CD4-positive, alpha-beta T cell treated with Interleukin-10 for 1 hour (primary cell): ENCODE measurements at places on chromosomes 7 and 10.

- no peak for DNase-seq
Measured at GRCh38 chr10:69879634-69880257, 78.0 kb downstream of the COL13A1 start.

DNA sequence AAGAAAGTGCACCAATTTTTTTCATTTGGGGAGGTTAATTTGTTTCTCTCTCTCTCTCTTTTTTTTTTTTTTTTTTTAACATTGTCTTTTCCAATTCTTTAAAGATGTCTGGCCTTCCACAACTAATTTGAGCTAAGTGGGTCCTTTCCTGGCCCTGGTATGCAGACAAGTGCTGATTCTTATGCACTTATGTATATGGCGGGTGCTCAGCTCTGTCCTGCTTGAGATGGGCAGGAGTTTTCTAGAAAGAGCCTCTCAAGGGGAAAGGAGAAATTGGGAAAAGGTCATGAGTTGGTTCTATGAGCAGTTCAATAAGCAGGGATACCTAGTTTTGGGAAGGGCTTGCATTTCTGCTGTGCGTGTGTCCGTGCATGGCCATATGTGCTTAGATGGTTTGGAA, 67.8 kb upstream of the NPVF start:
- DNase-seq: no peak

DNA sequence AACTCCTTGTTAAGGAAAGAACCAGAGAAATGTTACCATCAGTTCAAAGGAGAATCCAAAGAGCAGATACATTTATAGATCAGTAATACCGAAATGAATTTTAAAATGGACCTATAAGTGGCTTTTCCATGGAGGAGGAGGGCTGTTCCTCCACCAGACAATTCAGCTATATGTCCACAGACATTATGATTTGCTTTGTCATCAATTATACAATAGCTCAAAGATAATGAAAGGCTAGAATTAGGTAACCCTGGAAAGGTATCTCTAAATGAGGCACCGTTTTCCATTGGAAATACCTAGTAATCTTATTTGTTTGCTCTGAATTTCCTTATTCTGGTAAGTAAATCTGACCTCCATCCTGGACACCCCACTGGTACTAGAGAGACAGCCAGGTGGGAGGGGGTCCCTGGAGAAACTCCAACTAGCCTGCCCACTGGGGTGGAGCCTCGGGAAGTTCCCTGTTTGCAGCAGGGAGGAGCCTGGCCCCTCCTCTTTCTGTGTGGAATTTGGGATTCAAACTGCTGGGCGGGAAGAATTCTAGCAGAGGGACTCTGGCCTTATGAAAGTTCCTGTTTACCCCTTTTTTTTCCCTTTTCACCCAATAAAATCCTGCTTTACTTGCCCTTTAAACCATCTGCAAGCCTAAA, 218.0 kb downstream of the PHF14 start:
- DNase-seq: no peak

DNA sequence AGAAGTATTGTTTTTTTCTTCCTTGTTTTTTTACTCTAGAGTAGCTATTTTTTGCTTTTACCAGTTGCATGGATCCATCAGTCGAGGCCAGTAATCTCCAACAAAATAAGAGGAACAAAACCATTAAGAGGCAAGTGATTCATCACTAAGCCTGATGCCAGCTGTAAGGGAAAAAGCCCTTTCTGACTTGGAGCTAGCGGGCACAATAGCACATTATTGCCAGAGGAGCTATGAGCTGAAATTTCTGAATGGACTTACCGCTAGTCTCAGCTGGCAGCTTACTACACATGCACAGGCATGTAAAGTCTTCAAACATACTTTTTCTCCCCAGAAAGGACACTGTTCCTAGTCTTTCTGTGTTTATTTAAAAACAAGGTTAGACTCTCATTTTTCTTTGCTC, 41.6 kb upstream of the PTPRZ1 start:
- DNase-seq: no peak

DNA sequence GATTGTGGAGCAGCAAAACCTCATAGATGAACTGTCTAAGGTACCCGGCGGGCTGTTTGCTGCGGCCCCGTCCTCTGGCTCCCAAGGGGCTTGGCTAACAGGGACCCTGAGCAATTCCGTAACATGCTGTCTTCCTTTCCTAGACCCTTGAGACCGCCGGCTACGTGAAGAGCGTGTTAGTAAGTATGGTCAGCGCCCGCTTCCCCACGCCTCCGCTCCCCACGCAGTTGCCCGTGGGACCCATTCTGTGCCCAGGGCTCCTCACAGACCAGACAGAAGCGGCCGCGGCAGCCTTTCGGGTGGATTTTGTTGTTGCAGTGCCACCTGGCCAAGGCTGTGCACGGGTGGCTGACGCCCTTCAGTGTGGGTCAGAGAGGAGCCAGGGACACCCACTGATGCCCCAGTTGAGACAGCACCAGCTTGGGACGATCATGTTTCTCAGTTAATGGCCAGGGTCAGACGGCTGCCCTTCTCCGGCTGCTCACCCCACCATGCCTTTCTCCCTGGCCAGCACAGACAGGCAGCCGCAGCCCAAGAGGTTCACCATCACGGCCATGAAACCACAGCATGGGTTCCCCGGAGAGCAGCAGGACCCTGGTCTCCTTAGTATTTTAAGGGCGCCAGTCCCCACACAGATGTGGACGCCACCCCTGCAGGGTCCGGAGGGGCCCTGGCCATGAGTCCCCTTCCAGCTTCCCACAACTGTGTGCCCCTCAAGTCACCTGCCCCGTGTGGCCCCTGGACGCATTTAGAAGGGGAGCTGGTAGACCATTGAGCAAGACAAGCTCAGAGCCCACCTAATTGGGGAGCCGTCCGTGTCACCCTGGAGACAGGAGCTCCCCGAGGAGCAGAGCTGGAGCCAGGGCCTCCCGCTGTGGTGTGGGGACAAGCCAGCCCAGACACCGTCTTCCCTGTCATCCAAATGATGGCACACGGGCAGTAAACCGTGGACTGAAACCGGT, 49.4 kb upstream of the DPYSL4 start:
- DNase-seq: no peak

DNA sequence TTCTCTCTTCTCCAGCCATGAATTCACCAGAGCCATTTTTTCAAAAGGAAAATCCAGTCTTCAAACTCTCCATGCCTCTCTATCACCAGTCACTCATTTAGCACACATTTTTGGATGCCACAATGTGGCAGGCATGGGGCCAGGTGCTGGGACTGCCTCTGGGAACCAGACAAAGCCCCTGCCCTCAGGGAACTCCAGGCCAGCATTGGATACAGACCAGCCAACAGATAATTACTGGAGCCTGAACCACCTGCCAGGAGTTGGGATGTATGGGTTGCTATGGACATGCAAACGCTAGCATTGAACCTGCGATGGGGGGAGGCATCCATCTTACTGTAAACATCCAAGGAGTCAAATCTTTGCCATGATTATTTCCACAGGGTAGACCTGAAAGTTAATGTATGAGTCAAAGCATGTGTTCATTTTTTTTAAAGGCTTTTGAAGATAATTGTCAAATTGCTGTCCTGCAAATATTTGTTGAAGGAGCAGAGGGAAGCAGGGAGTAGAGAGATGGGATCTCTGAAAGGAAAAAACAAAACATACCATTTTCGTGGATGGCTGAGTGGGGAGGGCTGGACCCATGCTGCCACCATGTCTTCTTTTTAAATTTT, 43.2 kb downstream of the SRRM3 start:
- no peak for DNase-seq

- peak; percentile 41 for DNase-seq
Measured at GRCh38 chr7:150992833-150993302, 2.1 kb downstream of the NOS3 start.

DNA sequence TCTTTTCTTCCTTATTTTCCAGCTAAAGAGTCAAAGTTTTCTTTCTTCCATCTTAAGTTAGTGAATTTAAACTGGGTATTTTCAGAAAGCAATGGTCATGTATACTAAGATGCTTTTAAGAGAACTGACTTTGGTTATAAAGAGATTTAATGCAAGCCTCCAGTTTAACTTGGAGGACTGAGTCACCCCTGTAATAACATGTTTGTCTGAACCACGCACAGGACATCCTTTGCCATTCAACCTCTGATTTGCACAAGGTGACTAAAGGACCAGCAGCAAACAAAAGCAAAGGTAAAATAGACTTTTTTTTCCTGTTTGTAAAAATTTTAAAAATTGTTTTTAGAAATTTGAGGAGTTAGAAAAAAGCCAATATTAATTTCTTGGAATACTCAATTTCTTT, 2.9 kb downstream of the HYAL4 start:
- DNase-seq: no peak

- DNase-seq: peak; percentile 85
Measured at GRCh38 chr10:102644646-102645387, 538 bp downstream of the TRIM8 start.

- DNase-seq: no peak
Measured at GRCh38 chr10:16653224-16653623, 131.5 kb upstream of the C1QL3 start.

DNA sequence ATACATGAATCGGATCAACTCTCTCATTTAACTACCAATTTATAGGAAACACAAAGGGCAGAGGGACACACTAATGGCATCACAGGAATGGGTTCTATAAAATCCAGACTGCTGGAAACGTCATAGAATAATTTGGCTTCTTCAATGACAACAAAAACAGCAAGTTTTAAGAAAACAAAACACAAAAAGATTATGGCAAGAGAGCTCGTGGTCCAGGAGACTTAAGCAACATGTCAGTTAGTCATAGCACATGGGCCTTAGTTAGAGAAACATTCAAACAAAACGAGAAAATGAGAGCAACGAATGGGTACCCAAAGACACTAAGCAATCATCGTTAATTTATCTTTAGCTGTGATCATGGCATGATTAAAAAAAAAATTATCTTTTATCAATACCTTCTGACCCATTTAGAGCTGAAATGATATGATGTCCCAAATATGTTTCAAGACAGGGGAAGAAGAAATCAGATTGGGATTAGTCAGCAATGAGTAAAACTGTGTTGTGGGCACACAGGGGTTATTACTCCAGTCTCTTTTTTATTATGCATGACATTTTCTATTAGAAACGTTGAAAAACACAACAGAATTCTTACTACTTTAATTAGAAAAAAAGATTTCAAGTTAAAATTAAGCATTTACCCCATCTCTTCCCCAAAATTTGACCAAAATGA, 28.3 kb downstream of the NCAPG2 start:
- no peak for DNase-seq

DNA sequence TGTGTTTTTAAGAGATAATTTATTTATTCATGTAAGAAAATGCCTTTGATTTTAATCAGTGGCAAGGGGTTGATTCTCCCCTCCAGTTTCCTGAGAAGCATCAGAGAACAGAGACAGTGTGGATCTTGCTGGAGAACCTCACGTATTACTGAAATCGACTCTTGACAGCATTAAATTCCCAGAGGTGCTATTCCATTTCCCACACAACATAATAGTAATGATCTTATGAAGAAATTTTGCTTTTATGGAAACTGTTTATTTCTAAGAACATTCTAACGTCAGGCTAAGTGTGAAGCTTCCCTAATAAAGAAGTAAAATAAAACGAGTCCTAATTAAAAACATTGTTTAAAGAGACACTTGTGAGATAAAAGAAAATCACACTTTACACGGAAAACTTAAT, 293.1 kb upstream of the NRP1 start:
- no peak for DNase-seq

DNA sequence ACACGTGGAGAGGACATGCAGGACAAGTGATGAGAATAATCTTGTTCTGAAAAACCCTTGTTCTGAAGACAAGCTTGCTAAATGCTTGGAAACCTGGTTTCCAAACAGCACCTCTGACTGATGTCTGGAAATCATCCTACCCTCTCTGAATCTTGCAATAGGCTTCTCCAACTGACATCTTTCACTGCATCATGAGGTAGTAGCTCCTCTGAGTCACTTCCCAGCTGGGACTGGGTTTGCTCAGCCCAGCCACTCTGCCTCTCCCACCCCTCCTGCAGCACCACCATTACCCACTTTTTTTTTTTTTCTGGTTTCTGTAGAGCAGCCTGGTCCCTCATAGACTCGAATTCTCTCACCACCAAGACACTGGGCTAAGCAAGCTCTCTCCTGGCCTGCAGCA, 919.8 kb downstream of the GRID1 start:
- DNase-seq: no peak

DNA sequence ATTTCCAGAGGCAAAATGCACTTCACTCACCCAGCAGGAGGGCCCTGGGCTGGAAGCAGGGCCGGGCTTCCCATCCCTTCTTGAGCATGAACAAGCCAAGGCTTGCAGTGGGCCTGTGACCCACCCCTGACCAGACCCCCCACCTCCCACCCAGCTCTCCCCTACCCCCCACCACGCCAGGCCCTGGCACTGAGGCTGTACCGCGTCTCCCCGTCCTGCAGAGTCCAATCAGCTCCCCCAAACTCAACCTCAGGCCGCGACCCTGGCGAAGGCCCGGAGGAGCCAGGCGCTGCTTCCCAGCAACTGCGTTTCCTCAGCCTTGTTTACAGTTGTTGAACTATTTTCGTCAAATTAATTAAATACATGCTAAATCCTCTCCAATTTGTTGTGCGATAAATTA, 16.9 kb upstream of the MYL10 start:
- no peak for DNase-seq

GRCh38 chr10:110808123-110808522, 63.6 kb upstream of the PDCD4 start:
- no peak for DNase-seq

- peak; percentile 49 for DNase-seq
Measured at GRCh38 chr7:8177109-8177933, 84.6 kb downstream of the ICA1 start.

- no peak for DNase-seq
Measured at GRCh38 chr7:135164357-135165061, 6.0 kb downstream of the CYREN start.

DNA sequence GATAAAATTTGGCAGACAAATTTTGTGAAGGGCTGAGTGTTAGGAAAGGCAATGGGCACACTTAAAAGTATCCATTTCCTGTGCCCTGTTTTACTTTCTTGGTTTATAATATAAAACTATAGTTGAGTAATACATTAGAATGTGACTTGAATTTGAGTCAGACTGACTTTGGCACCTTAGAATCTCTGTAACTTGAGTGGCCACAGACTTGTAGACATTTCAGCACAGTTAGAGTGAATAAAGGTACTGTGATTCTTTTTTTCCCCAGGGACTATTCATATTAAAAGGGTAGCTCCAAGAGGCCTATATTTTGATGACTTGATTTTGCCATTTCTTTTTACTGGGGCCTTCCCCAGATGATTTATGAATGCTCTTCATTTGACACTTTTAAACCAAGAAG, 22.4 kb downstream of the GBF1 start:
- no peak for DNase-seq

DNA sequence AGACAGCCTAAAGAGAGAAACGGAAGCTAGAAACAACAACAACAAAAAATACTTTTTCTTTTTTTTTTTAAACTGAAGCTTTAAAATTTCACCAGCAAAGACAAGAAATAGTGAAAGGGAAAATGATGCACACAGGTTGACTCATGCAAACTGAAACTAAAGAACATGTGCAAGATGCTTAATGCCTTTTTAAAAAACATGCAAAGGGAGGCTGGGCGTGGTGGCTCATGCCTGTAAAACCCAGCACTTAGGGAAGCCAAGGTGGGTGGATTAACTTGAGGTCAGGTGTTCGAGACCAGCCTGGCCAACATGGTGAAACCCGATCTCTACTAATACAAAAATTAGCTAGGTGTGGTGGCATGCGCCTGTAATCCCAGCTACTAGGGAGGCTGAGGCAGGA, 15.1 kb upstream of the CUBN start:
- DNase-seq: no peak
